HuH-7 (cell line): ENCODE measurements at places on chromosomes 3 and 15.

DNA sequence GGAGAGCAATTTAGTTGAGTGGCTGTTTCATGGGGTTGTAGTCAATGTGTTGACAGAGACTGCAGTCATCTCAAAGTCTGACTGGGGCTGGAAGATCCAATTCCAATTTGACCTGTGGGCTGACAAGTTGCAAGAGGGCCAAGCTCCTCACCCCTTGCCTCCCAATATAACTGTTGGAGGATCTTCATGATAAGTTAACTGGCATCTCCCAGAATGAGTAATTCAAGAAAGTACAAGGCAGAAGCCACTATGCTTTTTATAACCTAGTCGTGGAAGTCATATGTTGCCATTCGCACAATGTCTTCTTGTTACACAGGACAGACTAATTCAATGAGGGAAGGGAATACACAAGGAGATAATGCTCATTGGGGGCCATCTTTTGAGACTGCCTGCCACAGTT, 29.1 kb downstream of the GPR15 start:
- DNase-seq, result no peak

DNA sequence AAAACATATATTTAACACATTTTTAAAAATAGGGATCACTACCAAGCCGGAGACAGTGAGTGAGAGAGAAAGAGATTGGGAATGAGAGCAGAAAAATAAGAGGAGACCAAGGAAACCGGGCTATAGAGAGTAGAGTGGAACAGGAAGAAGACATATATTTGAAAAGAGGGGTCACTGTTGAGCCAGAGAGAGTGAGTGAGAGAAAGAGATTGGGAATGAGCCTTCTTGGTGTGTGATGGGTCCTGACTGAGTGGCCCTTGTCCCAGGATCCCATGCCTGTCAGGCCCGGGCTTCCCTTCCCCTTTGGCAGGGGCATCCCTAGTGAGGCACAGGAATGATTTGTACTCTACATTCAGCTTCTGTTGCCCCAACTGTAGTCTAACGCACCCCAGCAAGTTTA, 646.6 kb downstream of the NTRK3 start:
- DNase-seq, result no peak

DNA sequence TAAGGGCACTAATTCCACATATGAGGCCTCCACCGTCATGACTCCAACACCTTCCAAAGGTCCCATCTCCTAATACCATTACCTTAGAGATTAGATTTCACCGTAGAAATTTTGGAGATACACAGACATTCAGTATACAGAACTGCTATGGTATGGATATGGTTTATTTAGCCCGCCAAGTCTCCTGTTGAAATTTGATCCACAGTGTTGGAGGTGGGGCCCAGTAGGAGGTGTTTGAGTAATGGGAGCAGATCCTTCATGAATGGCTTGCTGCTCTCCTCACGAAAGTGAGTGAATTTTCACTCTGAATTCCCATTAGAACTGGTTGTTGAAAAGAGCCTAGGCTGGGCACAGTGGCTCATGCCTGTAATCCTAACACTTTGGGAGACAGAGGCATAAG, 7.4 kb downstream of the MKRN3 start:
- DNase-seq, result no peak

DNA sequence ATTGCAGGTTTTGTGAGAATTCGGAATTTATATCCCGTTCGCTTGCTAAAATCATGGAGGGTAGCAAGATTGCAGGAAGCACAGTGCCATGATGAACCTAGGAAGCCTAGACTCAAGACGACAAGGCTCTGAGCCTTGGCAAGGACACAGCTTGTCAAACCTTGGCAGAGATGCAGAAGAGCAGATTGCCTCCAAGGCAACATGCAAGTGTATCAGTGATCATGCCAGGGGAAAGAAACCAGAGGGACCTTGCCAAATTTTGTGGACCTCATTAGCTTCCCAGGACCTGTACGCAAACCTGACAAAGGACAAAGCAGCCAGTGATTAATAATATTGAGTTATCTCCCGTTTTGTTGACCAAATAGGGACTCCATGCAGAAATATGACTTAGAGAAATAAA, 159.7 kb downstream of the GOLIM4 start:
- DNase-seq, result no peak

DNA sequence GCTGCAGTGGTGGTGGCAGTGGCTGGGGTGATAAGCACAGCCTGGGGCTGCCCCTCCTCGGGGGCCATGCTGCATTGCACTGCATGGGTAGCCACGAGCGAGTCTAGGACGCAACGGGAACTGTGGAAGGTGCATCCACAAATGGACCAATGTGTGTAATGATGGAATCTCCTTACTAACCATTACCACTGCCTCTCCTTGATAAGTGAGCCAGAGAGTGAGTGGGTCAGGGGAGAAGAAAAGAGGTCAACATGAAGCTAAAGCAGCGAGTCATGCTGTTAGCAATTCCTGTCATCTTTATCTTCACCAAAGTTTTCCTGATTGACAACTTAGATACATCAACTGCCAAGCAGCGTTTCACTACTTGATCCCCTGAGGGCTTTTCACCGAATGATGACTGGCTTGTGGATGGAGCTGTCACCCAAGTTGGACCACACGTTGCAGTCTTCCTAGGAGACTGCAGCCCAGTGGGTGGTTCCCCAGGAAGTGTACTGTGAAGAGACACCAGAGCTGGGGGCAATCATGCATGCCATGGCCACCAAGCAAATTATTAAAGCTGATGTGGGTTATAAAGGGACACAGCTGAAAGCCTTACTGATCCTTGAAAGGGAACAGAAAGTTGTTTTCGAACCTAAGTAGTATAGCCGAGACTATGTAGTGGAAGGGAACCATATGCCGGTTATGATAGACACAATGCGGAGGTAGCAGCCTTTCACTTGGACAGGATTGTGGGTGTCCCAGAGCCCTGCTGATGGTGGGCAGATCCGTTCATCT, 20.6 kb downstream of the SAMD7 start:
- no peak for DNase-seq

DNA sequence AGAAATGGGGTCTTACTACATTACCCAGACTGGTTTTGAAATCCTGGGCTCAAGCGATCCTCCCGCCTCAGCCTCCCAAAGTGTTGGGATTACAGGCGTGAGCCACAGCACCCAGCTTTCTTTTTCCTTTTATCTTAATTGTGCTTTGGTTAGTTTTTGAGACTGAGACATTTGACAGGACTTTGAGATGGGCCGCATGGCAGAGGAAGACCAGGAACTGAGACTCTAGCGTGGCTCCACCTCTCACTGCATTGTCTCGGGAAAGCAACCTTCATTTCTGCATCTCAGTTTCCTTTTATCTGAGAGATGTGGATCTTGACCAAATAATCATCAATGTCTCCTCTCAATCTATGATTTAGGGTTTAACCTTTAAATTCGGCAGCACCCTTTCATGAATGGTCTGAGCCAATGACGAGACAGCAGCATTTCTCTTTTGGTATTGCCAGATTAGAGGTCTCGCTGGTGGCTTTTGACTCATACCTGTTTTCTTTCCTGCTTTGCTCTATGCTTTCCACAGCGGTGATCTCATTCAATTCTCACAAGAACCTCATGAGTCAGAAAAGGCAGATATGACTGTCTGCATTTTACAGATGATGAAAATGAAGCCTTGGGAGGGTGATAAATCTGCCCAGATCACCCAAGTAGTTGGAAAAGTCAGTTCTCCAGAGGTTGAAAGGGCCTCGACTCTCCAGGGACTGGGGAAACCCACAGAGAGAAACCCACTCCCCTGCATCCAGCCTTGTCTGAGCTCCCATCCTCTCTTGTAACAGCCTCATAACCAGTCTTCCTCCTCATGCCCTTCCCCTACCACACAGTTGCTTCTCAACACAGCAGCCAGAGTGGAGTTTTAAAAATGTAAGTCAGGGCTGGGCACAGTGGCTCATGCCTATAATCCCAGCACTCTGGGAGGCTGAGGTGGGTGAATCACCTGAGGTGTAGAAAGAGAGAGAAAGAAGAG, 84.8 kb upstream of the FOXB1 start:
- no peak for DNase-seq

DNA sequence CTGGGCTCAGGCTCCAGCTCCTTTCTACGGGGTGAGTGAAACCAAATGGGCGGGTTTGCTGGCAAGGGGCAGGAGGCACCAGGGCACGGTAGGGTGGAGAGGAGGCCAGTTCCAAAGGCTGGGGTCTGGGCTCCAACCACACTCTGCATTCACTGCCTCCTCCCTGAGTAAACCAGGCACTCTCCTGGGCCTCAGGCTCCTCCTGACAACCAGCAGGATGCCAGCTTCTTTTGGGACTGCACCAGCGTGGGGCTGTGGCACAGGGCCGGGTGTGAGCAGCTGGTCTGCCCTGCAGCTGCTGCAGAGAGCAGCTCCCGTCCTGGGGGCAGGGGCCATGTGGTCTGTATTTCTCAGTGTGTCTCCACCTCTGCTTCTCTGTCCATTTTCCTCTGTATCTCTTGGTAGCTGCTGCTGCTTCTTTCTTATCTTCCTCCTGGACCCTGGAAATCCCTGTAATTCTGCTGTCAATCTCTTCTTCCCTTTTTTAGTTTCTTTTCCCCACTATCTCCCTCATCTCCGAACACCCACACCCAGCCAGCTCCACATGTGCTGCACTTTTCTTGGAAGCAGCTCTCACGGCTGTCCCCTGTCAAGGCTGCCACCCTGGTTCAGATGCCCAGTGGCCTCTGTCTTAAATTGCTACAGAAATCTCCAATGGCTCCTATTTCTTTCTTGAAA, 54.9 kb upstream of the TBC1D21 start:
- no peak for DNase-seq

- no peak for DNase-seq
Measured at GRCh38 chr15:28960979-28961378, 75.2 kb downstream of the APBA2 start.

DNA sequence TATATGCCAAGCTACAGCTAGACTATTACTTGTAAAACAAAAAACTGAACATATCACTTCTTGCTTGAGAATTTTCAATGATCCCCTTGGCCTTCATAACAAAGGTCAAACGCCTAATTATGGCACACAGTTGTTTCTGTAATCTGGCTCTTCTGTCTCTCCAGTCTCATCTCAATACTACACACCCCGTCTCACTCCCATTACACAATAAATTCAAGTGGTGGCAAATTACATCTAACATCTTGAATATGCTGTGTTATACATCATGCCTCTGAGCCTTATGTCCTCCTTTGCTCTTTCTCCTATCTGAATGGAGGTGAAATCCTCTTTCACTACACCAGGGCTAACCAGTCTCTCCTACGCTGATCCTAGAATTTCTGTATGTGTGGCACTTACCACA, 140.4 kb downstream of the TBL1XR1 start:
- DNase-seq, result no peak

DNA sequence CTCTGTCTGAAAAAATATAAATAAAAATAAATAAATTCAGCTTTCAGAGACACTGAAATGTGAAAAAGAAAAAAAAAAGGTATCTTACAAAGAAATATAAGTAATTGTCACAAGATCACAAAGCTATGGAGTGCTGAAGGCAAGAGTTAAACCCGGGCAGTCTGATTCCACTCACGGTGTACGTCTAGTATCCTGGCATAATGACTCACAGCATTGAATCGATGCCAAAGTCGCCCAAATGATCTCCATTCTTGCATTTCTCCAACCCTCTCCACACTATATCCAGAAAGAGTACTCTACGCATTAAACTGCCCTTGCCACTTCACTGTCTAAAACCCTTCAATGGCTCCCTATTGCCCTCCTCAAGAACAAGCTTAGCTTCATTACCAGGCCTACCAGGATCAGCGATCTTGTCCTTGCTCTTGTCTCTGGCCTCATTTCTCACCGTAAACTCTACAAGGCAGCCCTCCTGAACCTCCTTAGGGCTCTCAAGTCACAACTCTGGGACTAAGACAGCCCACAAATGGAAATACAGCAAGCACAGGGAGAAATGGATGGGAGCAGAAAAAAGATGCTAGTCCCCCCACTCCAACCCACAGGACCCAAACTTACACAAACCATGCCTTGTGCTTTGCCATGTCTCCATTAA, 7.7 kb downstream of the SUCLG2 start:
- no peak for DNase-seq

DNA sequence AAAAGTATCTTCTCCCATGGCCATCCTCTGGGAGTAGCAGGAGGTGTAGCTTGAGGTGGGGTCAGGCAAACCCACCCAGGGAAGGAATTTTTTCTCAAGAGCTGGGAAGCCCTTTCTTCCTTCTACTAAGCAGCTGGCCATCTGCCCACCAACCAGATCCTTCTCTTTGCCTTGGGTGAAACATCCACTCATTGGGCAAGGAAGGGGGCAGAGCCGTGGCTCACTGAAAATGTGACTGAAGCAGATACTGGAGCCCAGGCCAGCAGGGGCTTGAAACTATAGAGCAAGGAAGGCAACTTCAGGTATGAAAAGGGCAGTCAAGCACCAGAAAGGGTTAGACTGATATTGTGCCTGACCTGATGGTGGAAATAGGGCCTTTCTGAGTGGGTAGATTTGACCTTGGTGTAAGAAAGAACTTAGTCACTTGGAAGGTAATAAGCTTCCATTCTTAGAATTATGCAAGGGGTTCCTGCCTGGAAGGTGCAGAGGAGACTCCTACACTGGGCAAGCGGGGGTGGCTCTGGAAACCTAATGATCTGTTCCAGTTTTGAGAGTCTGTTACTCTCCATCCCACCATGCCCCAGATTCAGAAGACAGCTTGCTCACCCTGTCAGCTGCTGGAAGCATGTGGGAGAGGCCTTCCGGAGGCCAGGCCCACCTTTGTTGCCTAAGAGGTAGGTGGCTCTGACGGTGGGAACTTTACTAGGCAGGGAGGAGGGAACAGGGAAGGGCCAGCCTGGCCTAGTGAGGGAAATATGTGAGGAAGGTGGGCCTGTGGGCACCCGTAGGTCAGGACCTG, 22.0 kb upstream of the PLA2G4E start:
- no peak for DNase-seq

DNA sequence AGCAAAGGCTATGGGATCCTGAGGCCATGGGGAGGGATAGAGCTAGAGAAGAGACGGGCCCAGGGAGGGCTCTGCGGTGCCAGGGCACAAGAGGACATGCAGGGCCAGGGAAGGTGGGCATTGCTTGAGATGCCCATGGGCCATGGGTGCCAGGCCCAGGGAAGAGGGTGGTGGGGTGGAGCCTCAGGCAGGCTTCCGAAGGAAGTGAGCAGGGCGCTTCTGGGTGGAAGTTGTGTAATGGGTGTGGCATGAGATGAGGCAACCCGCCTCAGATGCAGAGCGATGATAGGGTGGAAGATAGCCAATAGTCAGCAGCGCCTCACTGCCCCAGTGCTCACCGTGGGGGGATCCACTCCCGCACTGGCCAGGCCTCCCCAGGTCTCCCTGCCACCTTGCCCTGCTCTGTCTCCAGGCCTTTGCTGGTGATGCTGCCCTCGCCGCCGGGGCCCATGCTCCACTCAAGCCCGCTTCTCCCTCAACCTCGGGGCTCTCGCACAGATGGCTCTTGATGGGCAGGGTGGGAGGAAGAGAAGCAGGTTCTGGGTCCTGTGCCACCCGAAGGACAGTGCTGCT, 51.4 kb downstream of the DNAJB8 start:
- no peak for DNase-seq

GRCh38 chr3:9246189-9246588, 3.3 kb downstream of the SRGAP3 start:
- no peak for DNase-seq

- DNase-seq, result no peak
Measured at GRCh38 chr3:82796765-82797164, 1035.3 kb upstream of the GBE1 start.
